ENCODE measurements at places on chromosomes 1 and 21. TPM values are rescaled to one million over a fixed set of nuclear protein-coding genes. Genes with fewer than 3 reads are reported as not detected.

Gene FALEC
- 0.85 TPM for total RNA-seq

Gene CELA2A
- total RNA-seq, result not detected

Gene RBM11
- total RNA-seq, result 16.8 TPM

Gene CFAP141
- not detected for total RNA-seq

Gene GBP6
- total RNA-seq, result 0.83 TPM

Gene HMGCS2
- total RNA-seq, result 0.82 TPM

Gene MCOLN3
- total RNA-seq, result 7.2 TPM

Gene HSD3B1
- total RNA-seq, result not detected

Gene TMEM82
- total RNA-seq, result not detected

Gene CD1E
- total RNA-seq, result not detected

Gene DRAXIN
- total RNA-seq, result 2.0 TPM

All from T-cell (primary cell).